NCI-H524 treated with DMSO at 0.1 percent for 48 hours (cell line): ENCODE measurements at places on chromosomes 3 and 15.

DNA sequence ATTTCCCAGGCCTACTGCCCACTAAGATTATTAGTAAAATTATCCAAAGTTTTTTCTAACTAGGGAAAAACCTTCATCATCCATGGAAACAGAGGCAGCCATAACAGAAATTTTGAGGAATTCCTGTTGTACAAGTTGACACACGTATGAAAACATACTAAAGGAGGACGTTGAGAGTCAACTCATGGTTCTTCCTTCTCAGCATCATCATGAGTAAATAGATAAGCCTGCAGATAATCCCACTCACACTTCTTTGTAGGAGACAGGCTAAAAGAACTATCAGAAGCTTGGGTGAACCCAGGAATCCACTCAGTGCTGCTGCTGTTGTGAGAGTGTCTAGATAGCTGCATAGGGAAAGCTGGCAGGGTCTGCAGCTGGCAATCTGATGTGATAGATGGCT, 694.8 kb upstream of the NR2F2 start:
- no peak for DNase-seq

- DNase-seq: no peak
These were observed 64.4 kb upstream of the SNRPA1 start for GRCh38 chr15:101359365-101359947.

DNA sequence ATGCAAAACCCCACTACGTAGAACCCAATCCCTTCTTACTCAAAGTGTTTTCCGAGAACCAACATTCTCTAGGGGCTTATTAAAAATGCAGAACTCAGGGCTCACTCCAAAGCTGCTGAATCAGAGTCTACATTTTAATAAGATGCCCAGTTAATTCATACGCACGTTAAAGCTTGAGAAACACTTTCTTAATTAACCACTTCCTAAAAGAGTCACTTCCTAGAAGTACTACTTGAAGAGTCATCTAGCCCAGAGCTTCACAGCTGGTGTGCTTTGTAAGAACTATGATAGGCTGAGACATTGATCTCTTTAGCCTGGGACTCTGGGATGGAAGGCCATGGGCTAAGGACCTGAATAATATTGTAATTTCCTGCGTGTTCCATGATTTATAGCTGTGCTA, 9.0 kb downstream of the COL6A5 start:
- peak; percentile 74 for DNase-seq

DNA sequence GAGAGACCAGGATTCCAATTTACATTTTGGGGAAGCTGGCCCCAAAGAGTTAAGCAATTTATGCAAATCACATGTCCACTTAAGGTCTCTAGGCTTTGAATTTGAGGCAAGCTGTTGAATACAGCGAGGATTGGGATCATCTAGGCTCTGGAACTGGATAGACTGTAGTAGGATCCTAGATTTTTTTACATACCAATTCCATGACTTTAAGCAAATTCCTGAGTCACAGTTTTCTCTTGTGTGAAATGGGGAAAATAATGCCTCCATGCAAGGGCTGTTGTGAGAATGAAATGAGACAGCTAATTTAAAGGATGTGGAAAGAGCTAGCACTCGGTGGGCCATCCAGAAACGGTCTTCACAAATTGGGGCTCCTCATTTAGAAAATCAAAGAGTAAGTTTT, 103.4 kb downstream of the MINAR1 start:
- no peak for DNase-seq

DNA sequence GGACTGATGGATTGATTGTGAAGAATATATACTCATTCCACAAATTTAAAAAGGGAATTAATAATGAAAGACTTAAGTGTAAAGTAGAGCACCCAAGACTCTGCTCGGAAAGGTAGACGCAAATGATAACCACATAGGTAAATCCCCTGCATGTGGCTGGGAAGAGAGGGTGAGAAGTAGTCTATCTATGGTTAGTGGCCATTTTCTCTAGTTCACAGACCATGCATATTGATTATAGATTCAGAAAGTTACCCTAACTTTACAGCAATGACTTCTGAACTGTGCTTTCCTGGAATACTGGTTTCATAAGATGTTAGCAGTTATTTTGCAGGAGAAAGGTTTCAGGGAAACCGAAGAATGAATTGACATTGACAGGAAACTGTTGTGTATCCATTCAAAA, 51.7 kb downstream of the CASR start:
- no peak for DNase-seq

GRCh38 chr3:49727924-49728361, 4.2 kb upstream of the GMPPB start:
- no peak for DNase-seq

- DNase-seq: no peak
These were observed 353.0 kb downstream of the ROBO1 start for GRCh38 chr3:79414806-79415205.

- no peak for DNase-seq
These were observed 172.6 kb downstream of the FMN1 start for GRCh38 chr15:33021806-33022389.

DNA sequence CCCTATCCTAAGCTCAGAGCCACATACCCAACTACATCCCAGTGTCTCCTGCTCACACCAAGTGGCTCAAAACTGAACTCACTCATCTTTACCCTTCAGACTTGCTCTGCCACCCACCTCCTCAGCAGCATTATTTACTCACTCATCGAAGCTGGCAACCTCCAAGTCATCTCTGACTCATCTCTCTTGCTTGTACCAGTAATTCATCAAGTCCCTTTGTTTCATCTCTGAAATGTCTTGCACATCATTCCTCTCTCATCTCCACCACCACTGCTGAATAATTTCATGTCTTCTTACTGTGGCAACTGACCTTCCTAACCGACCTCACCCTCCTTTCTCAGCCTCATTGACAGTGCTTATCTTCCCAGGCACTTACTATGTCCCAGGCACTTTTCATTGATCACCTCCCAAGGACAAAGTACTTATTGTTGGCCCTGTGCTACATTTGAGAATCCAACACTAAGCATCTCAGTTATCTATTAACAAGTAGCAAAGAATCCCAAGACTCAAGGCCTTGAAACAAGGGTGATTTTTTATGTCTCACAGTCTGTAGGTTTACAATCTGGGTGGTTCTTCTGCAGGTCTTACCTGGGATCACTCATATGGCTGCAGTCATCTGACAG, 82.0 kb downstream of the MRPL46 start:
- no peak for DNase-seq

DNA sequence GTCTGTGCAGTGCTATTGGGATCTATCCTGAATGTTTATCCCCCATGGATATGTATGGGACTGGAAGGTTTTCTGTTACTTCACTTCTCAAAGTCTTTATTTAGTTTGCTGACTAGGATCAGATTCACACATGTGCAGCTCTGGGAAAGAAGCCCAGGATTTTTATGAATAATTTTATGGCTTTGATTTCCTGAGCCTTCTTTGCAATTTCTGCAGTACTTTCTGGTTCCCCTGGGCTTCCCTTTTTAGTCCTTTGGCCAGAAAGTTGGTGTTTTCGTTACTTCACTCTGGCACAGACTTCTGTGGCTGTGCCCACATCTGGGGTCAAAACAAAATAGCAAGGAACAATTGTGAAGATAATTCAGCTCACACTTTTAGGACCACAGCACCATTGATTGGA, 721.0 kb downstream of the OTOL1 start:
- no peak for DNase-seq

DNA sequence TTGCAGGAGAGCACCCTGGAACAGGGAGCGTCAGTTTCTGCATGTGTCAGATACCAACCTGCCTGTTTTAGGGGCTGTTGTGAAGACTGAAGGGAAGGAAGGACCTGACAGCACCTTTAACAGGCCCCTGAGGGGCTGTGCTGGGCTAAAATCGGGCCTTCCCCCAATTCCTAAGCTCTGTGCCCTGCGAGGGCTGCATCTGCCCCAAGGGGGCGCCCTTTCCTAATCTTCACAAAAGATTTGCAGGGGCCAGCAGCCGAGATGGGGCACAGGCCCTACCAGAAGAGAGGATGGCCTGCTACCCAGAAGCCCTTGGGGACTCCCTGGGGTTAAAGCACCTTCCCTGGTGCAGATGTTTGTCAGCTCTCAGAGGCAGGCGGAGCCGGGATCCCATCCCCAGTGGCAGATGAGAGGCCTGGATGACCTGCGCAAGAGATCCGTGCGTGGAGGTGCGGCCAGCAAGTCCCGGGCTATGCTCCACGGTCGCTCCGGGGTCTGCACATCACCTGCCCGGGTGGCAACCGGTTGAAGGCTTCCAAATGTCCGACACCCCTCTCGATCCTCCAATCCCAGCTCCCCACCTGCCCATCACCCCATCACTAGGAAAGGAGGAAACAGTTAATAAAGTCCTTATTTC, 53.6 kb downstream of the RHCG start:
- no peak for DNase-seq

- DNase-seq: no peak
These were observed 50.4 kb upstream of the MYZAP start for GRCh38 chr15:57541271-57541670.

DNA sequence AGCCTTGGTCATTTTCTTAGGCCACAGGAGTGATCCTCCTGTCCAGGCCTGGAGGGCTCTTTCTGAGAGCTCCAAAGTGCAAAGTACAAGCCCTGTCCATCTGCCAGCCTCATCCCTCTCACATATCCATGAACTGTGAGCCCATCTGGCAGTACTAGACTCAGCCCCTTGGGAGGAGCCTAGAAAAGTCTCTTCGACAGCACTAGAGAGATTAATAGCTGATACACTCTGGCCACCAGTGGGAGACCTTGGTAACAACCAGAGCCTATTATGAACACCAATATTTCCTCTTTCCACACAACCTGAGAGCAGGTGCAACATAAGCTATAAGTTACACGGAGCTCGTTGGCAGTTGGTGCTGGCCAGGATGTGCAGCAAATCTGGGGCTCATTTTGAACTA, 59.5 kb upstream of the DCLK3 start:
- DNase-seq: peak; percentile 85

GRCh38 chr3:126464997-126465396, 10.7 kb downstream of the ZXDC start:
- DNase-seq: no peak

GRCh38 chr15:100653608-100654007, 51.2 kb downstream of the ASB7 start:
- DNase-seq: no peak

- no peak for DNase-seq
These were observed 993 bp upstream of the GRAMD2A start for GRCh38 chr15:72198356-72199204.

DNA sequence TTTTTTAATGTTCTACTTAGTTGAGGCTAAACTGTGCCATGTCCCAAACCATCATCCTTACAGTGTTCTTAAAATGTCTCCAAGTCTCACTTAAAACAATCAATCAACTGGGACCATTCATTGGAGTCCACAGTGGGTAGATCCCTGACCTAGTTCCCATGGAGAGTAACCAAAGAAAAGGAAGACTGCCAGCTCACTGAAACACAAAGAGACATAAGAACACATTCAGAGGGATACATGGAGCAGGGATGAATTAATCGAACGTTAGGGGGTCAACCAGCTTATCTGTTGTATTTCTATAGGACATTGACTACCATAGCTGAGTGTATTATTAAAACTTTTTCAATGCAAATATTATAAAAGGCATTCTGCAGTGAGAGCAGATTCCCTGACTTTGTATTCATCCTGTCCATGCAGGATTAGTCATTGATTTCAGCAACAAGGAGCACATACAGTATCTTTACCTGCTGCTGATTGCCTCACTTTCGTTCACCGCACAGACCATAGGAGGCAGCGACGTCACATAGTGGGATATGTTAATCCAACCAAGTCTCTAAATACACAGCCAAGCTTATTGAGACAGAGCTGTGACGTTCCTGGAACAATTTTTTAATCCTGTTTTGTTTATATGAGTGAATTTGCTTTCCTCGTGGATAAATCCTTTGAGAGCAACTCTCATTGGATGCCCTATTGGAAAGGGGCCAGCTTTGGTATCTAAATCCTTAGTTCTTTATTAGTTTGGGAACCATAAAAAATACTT, 364.9 kb upstream of the RBMS3 start:
- peak; percentile 21 for DNase-seq

GRCh38 chr3:169846458-169847193, 23.1 kb downstream of the LRRC31 start:
- no peak for DNase-seq

GRCh38 chr15:68542348-68542747, 36.4 kb upstream of the CORO2B start:
- no peak for DNase-seq

- DNase-seq: no peak
These were observed 909.6 kb downstream of the ROBO1 start for GRCh38 chr3:78858174-78858573.

DNA sequence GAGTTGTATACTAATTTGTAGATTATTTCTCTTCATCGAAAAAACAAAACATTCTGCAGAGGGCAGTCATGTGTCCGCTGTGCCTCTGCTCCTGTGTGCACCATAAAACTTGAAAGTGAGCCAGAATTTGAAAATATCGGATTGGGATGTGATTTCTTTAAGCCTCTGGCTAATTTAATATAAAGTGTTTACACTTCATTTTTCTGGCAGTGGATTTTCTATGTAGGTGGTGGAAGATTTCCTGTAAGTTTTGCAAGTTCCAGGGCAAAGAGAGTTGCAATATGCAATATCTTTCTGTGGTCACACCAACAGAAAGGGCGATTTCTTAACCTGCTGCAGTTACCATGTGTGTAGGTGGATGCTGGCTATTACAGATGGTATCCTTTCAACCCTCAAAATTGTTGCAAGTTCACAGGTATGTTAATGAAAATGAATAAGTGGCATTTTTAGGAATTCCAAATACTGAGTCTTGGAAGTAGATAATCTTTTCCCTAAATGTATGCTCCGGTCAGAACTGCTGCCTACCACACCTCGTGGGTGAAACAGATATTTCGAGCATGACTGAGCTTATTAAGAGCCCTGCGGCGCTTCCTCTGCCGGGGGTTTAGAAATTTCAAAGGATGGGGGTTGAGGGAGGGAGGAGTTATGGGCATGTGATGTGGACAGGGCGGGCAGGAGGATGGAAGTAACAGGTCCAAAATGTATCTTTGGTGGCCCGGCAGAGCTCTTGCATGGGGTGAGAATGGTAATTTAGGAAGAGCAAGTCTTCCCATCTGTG, 134.0 kb downstream of the PGPEP1L start:
- no peak for DNase-seq

GRCh38 chr3:102235679-102236078, 199.1 kb upstream of the ZPLD1 start:
- DNase-seq: no peak

DNA sequence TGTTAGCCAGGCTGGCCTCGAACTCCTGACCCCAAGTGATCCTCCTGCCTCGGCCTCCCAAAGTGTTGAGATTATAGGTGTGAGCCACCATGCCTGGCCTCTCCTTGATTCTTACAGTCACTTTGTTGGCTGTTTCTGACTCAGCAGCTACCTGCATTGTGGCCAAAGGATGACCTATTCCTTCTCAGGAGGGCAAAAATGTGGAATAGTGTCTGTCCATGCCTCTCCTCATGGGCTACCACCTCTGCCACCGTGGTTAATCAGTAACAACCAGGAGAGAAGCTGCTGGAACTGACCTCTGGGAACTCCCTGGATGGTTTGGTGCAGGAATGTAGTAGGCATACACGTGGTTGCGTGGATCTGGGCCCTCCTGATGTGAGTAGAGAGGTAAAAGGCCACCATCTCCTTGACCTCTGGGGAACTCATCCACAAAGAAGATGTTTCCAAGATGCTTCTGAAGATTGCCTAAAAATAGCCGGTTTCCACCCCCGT, 63.3 kb downstream of the FLNB start:
- DNase-seq: no peak
